ENCODE measurements at places on chromosomes 7 and 10.

DNA sequence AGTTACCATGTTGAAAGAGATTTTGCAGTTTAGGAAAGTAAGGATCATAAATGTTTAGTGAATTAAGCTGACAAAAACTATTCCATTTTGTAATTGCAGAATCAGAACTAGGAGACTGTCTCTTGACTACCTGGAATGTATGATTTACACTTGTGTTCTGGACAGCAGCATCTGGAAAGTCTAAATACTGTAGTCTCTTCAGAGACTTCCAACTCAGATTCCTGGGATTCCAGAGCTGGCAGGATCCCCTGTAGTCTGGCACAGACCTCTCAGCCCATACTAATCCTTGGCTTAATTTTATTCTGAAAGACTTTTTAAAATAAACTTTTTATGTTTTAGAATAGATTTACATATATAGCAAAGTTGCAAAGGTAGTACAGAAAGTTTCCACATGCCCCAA lies 452.7 kb downstream of the DPP6 start:
- no peak overlapping the region for H3K27ac ChIP-seq
- H3K36me3 ChIP-seq: no peaks in the 10 kb centered on the region
- H3K27me3 ChIP-seq: no peaks in the 10 kb centered on the region
- H3K4me1 ChIP-seq: no peaks in the 10 kb centered on the region
- no peak overlapping the region for H3K4me3 ChIP-seq

- no peaks in the 10 kb centered on the region for H3K36me3 ChIP-seq
- no peaks in the 10 kb centered on the region for H3K27me3 ChIP-seq
- no peak for DNase-seq
- H3K4me3 ChIP-seq: no peak overlapping the region
- no peaks in the 10 kb centered on the region for H3K4me1 ChIP-seq
Measured at GRCh38 chr7:16446508-16446907, 19.0 kb downstream of the SOSTDC1 start.

DNA sequence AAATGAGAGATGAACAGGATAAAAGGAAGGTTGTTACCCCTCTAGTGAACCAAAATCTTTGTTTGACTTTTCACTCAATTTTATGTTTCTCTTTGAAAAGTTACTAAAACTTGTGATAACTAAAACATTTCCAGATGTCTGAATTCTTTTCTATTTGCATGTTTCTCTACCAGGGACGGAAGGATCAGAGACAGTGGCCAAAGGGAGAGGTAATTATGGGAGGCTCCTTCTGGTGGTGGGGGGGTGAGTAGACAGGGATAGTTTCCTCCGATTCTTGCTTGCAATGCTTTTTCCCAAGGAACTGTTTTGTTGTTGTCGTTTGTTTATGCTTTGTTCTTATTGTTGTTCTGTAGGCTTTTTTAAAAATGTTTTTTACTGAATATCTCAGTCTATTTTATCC lies 374.8 kb downstream of the INHBA start:
- no peaks in the 10 kb centered on the region for H3K36me3 ChIP-seq
- no peaks in the 10 kb centered on the region for H3K4me1 ChIP-seq
- no peak overlapping the region for H3K4me3 ChIP-seq
- DNase-seq: no peak
- H3K27ac ChIP-seq: no peak overlapping the region
- H3K27me3 ChIP-seq: no peaks in the 10 kb centered on the region

DNA sequence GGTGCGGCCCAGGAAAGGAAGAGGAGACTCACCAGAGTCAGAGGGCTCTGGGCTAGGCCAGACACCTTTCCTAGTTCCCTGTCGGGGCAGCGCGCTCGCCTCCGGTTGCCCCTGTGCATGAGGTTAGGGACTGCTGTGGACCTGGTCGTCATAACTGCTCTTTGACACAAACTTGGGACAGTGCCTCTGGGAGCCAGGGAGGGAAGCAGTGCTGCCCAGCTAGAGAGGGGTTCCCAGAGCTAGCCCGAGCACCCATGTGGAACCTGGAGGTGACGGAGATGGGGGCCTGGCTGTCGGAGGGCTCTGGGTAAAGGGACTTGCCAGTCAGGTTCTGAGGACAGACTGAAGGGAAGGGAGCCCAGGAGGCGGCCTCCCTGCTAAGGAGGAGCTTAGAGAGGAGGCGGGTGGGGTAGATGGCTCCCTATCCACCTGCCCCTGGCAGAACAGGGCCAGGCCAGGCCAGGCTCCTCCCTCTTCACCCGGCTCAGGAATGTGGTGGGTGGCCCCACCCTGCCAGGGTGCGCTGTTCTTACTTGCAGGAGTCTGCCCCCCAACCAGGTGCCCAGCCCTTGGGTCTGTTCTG lies 29.7 kb downstream of the AGAP3 start:
- H3K4me3 ChIP-seq: peak overlapping the region; percentile 59
- H3K36me3 ChIP-seq: no peaks in the 10 kb centered on the region
- no peak overlapping the region for H3K27ac ChIP-seq
- peaks cover 26% of the 10 kb centered on the region for H3K27me3 ChIP-seq
- no peak for DNase-seq

- no peaks in the 10 kb centered on the region for H3K4me1 ChIP-seq
- H3K27me3 ChIP-seq: no peaks in the 10 kb centered on the region
- peaks cover 9% of the 10 kb centered on the region for H3K36me3 ChIP-seq
- no peak overlapping the region for H3K4me3 ChIP-seq
- DNase-seq: no peak
Measured at GRCh38 chr7:135697276-135698049, 30.5 kb downstream of the SLC13A4 start.

DNA sequence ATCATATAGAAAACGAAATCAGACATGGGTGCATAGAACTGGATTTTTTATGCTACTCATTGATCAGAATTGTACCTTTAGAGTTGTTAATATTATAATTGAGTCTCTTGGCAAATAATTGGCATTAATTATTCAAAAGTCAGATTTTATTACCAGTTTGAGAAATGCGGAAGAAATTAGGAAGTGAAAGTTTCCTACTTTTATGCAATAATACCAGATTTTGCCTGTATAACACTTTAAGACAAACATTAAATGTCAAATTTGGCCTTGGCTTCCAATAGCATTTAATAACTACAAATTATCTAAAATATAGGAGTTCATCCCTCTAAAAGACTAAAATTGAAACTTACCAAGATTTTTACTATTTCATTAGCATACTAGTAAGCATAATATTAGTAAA lies 6.8 kb upstream of the TFEC start:
- no peak overlapping the region for H3K27ac ChIP-seq
- no peaks in the 10 kb centered on the region for H3K27me3 ChIP-seq
- no peaks in the 10 kb centered on the region for H3K36me3 ChIP-seq
- DNase-seq: no peak
- H3K4me3 ChIP-seq: no peak overlapping the region

GRCh38 chr7:22882106-22882505 lies 59.5 kb upstream of the TOMM7 start:
- no peaks in the 10 kb centered on the region for H3K27me3 ChIP-seq
- peaks cover 21% of the 10 kb centered on the region for H3K4me1 ChIP-seq
- no peak overlapping the region for H3K27ac ChIP-seq

GRCh38 chr10:101218351-101219138 lies 10.7 kb downstream of the LBX1 start:
- H3K4me3 ChIP-seq: no peak overlapping the region
- DNase-seq: no peak
- peaks cover 68% of the 10 kb centered on the region for H3K27me3 ChIP-seq
- peaks cover 41% of the 10 kb centered on the region for H3K4me1 ChIP-seq
- peak overlapping the region; percentile 25 for H3K27ac ChIP-seq
- no peaks in the 10 kb centered on the region for H3K36me3 ChIP-seq

DNA sequence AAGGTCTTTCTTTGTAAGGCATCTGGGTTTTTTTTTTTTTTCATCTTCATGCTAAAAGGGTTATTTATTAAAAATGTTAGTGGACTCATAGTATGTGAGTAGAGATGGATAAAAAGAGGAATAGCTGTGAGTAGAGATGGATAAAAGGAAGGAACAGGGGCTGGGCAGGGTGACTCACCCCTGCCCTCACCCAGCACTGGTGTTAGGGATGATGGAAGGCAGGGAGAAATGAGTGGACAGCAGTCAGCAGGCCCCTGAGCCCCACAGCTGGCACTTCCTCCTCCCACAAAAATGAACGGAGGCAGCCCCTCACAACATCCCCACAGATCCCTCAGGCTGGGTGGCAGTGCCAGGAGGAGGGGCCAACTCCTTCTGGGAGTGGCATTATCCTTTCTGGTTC lies 39.3 kb downstream of the ANTXRL start:
- H3K27ac ChIP-seq: no peak overlapping the region
- H3K27me3 ChIP-seq: peaks cover 17% of the 10 kb centered on the region
- no peak overlapping the region for H3K4me3 ChIP-seq
- no peak for DNase-seq
- no peaks in the 10 kb centered on the region for H3K4me1 ChIP-seq

GRCh38 chr10:113539789-113540188 lies 13.1 kb upstream of the HABP2 start:
- no peaks in the 10 kb centered on the region for H3K36me3 ChIP-seq
- H3K27ac ChIP-seq: no peak overlapping the region
- H3K27me3 ChIP-seq: no peaks in the 10 kb centered on the region
- H3K4me1 ChIP-seq: no peaks in the 10 kb centered on the region
- H3K4me3 ChIP-seq: no peak overlapping the region

- no peaks in the 10 kb centered on the region for H3K27me3 ChIP-seq
- no peak for DNase-seq
- H3K4me1 ChIP-seq: no peaks in the 10 kb centered on the region
- H3K27ac ChIP-seq: no peak overlapping the region
Measured at GRCh38 chr7:35599061-35599460, 95.9 kb downstream of the HERPUD2 start.

DNA sequence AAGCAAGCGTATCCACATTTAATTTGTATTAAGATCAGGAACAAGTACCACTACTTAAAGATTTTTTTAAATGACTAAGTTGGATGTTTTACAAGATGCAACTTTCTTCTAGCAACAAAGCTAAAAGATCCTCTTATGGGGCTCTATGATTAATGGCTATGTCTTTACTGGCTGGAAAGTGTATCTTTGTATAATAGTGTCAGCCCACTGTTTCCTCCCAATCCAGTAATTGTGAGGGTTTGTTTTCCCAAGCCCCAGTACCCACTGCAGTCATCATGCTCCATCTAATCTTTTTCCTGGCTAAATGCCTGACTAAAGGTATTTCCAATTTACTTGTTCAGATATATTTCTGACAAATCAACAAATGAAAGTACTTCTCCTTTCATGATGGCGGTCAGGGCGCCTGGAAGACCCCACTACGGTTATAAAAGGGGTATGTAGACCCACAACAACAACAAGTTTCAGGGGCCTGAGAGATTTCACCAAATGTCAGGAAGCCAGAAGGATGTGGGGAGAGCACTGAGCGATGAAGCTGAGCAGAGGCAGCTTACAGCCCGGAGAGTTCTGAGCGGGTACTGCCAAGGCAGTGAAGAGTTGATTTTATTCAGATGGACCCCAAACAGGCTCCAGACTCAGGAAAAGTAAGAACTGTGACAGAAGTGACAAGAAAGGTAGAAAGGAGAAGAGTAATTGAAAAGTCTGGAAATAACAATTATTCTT lies 222.6 kb upstream of the KLF14 start:
- peaks cover 83% of the 10 kb centered on the region for H3K36me3 ChIP-seq

GRCh38 chr10:117240621-117241529 lies at the start of gene SLC18A2:
Gene SLC18A2, plus strand, starts transcription at chr10:117241114. Its CDS starts 580 bp downstream, at chr10:117241694.
- H3K27me3 ChIP-seq: peaks cover 34% of the 10 kb centered on the region
- no peaks in the 10 kb centered on the region for H3K36me3 ChIP-seq
- H3K4me3 ChIP-seq: no peak within 1 kb of the TSS
- DNase-seq: no peak

DNA sequence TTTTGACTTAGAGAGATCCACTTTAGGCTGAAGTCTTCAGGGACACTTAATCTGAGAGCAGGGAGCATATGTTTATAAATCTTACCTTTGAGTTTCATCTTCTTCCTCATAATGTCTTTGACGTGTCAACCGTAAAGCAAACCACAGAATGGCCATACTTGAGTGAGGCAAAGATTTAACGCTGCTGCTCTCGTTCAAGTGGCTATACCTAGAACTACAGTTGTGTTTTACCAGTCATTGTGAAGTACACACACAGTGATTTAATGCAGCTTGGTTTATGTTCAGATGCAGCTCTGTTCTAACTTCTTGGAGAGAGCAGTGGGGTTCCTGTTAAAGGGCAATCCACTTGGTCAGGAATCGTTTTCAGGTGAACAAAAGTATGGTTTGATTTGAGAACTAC lies 39.9 kb upstream of the GOT1 start:
- H3K27ac ChIP-seq: no peak overlapping the region
- peaks cover 31% of the 10 kb centered on the region for H3K27me3 ChIP-seq
- H3K4me1 ChIP-seq: no peaks in the 10 kb centered on the region
- no peaks in the 10 kb centered on the region for H3K36me3 ChIP-seq
- no peak overlapping the region for H3K4me3 ChIP-seq

GRCh38 chr7:104926601-104927041 lies 87.4 kb upstream of the KMT2E start:
- peaks cover 29% of the 10 kb centered on the region for H3K4me1 ChIP-seq
- H3K27me3 ChIP-seq: no peaks in the 10 kb centered on the region
- no peak overlapping the region for H3K4me3 ChIP-seq
- DNase-seq: no peak
- no peak overlapping the region for H3K27ac ChIP-seq

DNA sequence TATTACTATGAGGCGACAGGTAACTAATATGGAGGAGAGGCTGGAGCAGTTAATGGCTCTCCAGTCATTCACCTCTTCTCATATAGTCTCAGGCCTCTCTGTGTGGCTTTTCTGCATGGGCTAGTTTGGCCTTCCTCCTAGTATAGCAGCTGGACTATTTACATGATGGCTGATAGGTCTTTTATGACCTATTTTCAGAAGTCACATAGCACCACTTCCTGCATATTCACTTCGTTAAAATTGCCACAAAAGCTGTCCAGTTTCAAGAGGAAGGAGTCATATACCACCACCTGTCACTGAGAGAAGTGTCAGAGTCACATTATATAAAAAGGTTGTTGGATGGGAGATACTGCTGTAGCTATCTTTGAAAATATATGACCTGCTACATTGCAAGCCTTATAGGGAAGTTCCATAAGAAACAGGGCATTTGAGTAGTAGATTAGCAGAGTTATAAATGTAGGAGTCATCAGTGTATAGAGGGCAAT lies 8.0 kb upstream of the DMTF1 start:
- H3K27ac ChIP-seq: no peak overlapping the region
- DNase-seq: no peak
- H3K4me3 ChIP-seq: no peak overlapping the region
- no peaks in the 10 kb centered on the region for H3K36me3 ChIP-seq

GRCh38 chr7:55527307-55527706 lies 45.0 kb downstream of the VOPP1 start:
- no peaks in the 10 kb centered on the region for H3K27me3 ChIP-seq
- peak overlapping the region; percentile 92 for H3K27ac ChIP-seq
- peak overlapping the region; percentile 74 for H3K4me3 ChIP-seq
- peaks cover 53% of the 10 kb centered on the region for H3K36me3 ChIP-seq
- DNase-seq: no peak
- H3K4me1 ChIP-seq: peaks cover 91% of the 10 kb centered on the region
